Stimulated activated CD8-positive, alpha-beta memory T cell treated with anti-CD3 and anti-CD28 coated beads, Interleukin-4, amount 100 ng/mL, for 24 hours (primary cell): ENCODE measurements at places on chromosomes 5 and 9.

DNA sequence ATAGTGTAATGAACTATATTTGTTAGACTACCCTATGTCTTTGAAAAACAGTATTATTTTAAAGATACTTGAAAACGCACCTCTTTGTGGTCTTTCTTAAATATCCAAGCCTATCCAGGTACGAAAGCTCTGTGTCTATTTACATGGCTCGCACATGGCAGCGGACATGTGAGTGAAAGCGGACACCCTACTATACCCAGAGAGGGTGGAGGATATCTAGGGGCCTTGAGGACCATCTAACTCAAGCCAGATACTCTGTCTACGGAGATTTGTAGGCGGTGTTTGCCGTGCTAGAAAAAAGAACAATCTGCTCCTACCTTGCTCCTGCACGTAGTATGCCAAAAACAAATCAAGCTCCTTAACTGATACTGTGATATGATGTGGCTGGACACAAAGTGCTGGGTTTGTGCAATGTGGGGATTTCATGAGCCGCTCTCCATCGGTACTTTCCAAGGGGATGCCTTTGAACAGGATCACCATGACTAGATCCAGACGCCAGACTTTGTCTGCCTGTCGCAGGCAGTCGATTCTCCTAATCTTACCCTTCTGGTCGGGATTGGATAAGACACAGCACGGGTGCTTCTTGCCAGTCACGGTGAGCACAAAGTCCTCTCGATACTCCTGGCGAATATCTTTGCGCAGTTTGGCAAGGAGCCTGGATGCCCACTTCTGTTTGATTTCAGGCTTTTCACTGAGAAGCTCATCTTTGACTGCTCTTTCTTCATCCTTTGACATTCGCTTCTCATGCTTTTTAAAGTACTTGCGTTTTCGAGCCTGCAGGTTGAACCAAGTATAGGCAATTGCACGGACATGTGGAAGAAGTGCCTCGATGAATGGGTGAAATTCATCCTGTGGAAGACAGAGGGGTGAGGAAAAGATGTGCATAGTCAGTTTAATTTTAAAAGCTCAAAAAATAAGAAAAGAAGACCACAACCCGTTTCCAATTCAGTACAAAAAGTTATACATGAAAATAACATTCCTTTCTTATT lies 7.0 kb downstream of the NFIB start:
- no peak for DNase-seq

DNA sequence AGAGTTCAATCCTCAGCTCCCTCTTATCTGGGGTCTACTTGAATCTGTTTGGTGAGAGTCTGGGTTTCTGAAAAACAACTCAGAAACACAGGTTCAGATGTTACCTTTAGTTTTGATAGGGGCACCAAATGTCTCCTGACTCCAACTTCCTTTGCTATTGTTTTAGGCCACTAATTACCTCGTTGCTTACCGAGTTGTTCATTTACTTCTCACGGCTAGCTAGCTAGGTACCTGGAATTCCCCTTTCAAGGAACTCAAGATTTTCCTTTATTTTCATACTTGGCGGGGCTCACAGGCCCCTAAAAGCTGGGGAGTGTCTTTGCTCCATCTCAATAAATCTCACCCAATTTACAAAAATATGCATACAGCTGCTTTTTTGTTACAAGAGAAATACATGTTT lies 111.4 kb downstream of the SLC28A3 start:
- DNase-seq, result no peak

GRCh38 chr5:7047511-7048261 lies 334.5 kb downstream of the TENT4A start:
- DNase-seq, result no peak

- DNase-seq, result no peak
Measured at GRCh38 chr9:109419531-109419930, 78.6 kb downstream of the PTPN3 start.

GRCh38 chr5:53884844-53885243 lies 324.4 kb downstream of the NDUFS4 start:
- no peak for DNase-seq

DNA sequence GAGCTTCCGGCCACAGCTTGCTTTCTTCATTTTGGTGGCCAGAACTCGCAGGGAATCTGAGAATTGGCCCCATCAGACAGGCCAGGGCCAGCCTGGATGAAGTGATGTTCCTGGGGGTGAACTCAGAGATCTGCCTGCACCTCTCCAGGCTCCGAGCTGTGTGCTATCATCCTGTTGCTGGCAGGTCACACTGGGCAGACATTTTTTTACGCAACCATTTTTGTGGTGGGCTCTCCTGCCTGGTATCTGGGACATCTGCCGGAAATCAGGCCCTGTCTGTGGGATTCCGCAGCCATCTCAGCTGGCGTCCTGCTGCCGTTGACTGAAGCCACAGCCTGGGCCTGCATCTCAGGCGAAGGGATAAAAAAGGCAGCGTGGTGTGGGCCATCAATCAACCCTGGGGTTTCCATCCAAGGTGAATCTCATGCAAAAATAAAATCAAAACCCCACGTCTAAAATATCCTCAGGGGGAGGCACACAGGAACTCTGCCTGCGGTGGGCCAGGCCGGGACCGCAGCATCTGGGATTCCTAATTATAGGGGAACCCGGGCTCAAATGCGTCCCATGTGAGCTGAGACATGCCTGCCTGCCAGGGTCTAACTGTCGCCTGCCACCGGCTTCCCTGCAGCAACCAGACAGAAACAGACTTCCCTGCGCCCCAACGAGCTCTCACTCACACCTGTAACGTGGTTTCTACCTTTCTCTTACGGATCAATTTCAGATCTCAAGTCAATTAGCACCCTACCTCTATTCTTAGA lies 174.3 kb downstream of the SYK start:
- no peak for DNase-seq

DNA sequence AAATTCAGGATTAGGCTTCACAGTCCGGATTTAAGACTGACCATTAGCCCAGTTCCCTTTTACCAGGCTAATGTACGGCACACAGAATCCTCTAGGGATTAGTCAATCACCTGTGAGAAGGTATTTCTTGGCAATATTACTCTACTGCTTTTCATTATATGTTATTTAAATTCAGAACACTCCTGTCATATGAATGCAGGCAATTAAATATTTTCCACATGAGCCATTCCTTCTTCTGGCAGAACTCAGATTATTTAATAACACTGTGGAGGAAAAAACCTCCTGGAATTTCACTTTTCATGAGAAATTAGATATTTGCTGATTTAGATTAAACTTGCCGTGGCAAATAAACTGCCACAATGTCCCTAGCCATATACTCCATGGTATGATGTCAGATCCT lies 1357.5 kb upstream of the C9orf72 start:
- no peak for DNase-seq

DNA sequence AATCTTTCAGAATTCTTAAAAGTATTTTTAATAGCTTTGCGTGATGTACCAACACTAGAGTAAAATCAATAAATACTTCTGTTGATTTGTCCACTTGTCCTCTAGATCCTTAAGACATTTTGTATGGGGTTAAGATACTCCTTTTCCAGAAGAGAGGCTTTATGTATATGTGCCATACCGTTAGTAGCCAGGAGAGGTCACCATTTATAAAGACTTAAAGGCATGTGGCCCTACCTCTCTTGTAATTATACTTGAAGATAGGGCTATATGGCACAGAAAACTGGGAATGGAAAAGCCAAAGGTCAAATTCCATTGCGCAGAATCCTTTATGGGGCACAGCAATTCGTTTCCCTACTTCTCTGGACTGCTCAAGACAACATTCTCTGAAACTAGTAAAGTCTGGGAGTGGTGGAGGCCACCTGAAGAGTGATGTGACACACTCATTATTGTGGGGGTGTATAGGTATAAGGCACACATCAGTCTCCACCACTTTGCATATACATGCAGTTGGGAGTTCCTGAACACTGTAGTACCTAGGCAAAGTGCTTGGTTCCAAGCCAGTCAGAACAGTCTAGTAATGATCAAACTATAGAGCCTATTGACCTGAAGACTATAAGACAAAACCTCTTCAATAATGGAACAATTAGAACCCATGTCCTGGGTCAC lies 140.1 kb upstream of the FBXL17 start:
- no peak for DNase-seq

GRCh38 chr5:61702784-61703183 lies 370.7 kb downstream of the ZSWIM6 start:
- no peak for DNase-seq

DNA sequence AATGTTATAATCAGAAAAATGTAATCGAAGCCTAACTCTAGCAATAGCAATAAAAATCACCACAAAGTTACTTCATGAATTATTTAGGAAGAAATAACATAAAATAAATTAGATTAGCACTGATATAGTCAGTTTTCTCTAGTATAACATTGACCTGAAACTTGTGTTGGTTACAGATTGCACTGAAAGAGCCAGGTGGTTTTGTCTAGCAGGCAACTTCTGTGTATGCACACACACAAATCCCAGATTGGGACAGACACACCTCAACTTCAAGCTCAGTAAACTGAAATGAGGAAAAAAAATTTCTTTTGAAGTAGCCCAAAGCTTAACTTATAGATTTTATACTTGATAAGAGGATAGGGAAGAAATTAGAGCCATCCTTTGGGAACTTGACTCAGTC lies 129.3 kb downstream of the EFNA5 start:
- no peak for DNase-seq

GRCh38 chr9:19583890-19584289 lies 175.1 kb downstream of the ACER2 start:
- DNase-seq, result no peak

GRCh38 chr9:109745335-109746283 lies 34.4 kb upstream of the PALM2AKAP2 start:
- no peak for DNase-seq

GRCh38 chr9:31542384-31543055 lies 841.9 kb upstream of the ACO1 start:
- no peak for DNase-seq

DNA sequence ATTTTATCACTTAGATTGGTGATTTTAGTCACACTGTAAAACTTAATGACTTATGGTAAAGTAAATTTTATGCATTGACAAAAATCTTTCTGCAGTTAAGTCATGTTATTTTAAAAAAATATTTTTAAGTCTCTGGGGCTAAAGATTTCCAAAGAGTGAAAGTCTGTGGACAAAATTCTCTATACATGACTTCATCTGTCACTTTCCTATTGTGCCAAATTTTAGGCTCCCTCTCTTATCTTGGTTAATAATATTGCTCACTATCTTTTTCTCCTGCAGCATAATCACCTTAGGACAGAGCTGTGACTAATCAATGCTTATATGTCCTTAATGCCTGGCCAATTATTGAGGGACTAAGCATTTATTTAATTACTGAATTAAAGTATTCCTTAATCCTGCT lies 15.2 kb downstream of the LURAP1L start:
- no peak for DNase-seq

DNA sequence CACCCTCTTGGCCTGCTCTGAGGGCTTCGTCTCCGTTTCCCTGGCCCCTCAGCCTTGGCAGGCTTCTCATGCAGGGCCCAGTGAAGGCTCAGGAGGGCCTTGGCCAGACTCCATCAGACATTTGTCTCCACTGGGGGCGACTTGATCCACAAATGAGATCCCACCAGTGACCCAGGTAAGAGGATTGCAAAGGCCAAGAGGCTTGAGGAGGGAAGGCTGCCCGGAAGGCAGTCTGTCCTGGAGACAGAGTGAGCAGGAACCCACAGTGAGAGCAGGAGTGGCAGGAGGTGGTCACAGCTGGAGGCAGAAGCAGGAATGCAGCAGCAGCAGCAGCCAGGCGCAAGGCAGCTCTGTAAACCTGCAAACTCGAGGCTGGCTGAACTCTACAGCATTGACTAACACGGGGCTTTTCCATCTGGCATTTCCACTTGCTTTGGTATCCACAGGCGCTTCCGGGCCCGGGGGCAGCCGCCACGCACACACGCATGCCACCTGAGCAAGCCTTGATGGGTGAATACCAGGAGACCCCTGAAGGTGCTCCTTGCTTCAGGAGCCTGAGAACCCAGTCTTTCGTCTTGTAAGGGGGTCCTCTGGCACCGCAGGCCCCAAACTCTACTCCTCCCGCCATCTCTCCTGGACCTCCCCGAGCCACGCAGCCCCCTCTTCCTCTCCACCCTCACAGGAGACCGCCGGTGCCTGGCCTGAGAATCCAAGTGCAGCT lies 14.7 kb downstream of the MGAT1 start:
- DNase-seq, result no peak

- no peak for DNase-seq
Measured at GRCh38 chr5:138038826-138039225, 5.9 kb upstream of the FAM13B start.

GRCh38 chr9:32899761-32900160 lies 101.7 kb downstream of the APTX start:
- DNase-seq, result no peak

DNA sequence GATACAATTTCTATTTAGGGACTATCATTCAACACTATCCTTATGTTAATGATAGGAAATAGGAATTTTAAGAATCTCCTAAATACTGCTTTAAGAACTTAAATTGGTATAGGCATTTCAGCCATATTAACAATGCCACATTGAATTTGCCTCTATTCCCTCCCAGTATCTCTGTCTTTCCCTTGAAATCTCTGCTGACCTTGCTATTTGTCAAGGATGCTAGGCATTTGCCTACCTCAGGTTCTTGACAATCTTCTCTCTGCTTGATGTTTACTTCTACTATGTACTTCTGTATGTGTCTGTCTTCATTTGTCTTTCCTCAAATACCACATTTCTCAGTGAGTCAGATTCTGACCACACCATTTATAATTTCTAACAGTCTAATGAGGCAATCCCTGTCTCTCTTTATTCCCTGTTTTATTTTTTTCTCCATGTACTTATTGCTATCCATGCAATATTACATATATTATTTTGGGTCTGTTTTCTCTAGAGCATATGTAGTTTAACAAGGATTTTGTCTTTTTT lies 1461.4 kb upstream of the CDH9 start:
- no peak for DNase-seq

DNA sequence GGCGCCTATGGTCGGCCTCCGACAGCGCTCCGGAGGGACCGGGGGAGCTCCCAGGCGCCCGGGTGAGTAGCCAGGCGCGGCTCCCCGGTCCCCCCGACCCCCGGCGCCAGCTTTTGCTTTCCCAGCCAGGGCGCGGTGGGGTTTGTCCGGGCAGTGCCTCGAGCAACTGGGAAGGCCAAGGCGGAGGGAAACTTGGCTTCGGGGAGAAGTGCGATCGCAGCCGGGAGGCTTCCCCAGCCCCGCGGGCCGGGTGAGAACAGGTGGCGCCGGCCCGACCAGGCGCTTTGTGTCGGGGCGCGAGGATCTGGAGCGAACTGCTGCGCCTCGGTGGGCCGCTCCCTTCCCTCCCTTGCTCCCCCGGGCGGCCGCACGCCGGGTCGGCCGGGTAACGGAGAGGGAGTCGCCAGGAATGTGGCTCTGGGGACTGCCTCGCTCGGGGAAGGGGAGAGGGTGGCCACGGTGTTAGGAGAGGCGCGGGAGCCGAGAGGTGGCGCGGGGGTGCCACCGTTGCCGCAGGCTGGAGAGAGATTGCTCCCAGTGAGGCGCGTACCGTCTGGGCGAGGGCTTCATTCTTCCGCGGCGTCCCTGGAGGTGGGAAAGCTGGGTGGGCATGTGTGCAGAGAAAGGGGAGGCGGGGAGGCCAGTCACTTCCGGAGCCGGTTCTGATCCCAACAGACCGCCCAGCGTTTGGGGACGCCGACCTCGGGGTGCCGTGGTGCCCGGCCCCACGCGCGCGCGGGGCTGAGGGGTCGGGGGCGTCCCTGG lies 561 bp downstream of the DAPK1 start:
- no peak for DNase-seq

GRCh38 chr9:5292141-5292540 lies 12.4 kb downstream of the RLN2 start:
- DNase-seq, result no peak
